ENCODE measurements at places on chromosomes 2 and 18. TPM values are rescaled to one million over a fixed set of nuclear protein-coding genes. Genes with fewer than 3 reads are reported as not detected.

The RUFY4 gene
- total RNA-seq, result not detected

The TCF23 gene
- not detected for total RNA-seq

The PIK3C3 gene
- total RNA-seq, result 42.6 TPM

The KCNS3 gene
- total RNA-seq, result 1.2 TPM

GRCh38 chr2:170339322-170339721 is 161.4 kb downstream of the MYO3B start:
- no peak for DNase-seq

- peak; percentile 85 for DNase-seq
These were observed 166.2 kb downstream of the PHLPP1 start for GRCh38 chr18:62881509-62882016.

GRCh38 chr2:65661980-65662653 is 229.7 kb upstream of the SPRED2 start:
- no peak for DNase-seq

- no peak for DNase-seq
These were observed 2.6 kb downstream of the TRAK2 start for GRCh38 chr2:201448701-201449100.

GRCh38 chr18:27901424-27902226 is 275.3 kb downstream of the CDH2 start:
- DNase-seq, result no peak

DNA sequence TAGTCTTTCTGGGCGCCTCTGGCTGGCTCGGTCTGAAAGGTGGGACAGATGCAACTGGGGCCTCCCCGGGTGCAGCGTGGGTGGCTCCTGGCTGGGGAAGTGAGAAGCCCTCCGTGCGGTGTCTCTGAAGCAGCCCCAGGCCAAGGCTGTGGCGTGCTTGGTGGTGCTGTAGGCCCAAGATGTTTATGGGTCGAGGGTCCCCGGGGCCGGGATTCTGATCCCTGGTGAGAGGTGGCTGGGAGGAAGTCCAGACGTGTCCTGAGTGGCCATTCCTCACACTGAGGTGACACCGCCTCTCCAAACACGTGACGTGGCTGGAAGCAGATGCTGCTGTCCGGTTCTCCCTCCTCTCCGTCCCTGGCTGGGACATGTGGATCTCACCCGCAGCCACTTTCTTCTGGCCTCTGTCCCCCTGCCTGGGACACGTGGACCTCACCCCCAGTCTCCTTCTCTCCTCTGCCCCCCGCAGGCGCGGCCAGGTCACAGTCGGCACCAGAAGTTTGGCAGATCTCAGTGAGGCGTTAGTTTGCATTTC is 12.6 kb downstream of the RTP5 start:
- peak; percentile 25 for DNase-seq

DNA sequence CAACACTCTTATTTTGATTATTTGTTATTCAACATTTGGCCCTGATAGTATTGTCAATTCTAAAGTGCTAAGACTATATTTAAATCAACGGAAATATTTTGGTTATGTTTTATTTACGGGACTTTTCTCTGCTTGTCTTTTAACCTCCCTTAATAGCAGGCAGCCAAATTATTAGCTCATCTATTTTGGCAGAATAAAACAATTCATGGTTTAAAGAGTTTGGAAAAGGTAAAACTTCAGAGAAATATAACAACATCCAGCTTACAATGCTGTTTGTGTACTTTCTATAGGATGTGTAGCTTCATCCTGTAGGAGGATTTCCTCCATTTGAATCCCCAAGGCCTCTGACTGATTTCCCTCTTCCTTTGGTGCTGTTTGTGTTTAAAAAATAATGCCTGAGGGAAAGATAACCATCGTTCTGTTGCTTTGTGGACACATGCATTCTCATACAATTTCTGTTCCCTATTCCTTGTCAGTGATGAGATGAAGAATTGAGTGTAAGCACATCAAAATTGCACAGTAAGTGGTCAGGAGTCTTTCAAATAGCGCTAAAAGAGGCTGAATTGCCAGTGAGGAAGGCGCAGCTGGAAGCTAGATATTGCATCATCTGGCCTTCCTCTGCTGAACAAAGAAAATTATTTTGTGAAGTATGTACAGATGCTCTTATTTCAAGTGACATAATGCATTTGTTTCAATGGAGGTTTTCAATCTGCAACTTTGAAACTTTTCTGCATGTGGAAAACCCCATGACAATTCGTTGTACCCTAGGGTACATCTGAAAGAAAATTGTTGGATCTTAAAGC is 80.3 kb downstream of the CD28 start:
- no peak for DNase-seq

- peak; percentile 21 for DNase-seq
These were observed 10.5 kb downstream of the CTLA4 start for GRCh38 chr2:203878063-203878462.

GRCh38 chr2:8498994-8499393 is 182.9 kb upstream of the ID2 start:
- DNase-seq, result no peak
